ENCODE measurements at places on chromosomes 2 and 18.

DNA sequence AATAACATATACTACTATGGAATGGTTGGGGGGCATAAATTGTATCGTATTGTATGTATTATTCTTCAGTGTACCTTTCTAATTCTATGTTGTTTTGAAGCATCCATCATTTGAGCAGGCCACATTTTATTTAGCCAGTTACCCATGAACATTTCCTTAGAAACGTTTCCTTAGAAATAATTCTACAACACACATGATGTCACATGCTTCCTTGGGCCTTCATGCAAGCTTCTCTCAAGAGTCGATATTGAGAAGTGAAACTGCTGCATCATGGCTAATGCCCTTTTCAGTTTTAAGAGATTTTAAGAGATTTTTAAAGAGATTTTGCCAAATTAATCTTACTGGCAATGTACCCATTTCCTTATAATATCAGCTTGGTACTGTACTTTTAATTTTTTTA is 63.9 kb downstream of the ALPK2 start:
- DNase-seq = no peak

GRCh38 chr2:221285148-221285547 is 287.0 kb downstream of the EPHA4 start:
- no peak for DNase-seq

GRCh38 chr2:231887756-231888155 is 38.4 kb downstream of the NPPC start:
- no peak for DNase-seq

GRCh38 chr2:238924796-238925195 is 76.9 kb downstream of the TWIST2 start:
- DNase-seq = peak; percentile 5

Data from cerebellum (tissue), 4 donors.